Astrocyte of the hippocampus (primary cell): ENCODE measurements at places on chromosomes 4 and X.
A peak's percentile ranks its signal among the peaks of the same experiment; 100 is the strongest.

DNA sequence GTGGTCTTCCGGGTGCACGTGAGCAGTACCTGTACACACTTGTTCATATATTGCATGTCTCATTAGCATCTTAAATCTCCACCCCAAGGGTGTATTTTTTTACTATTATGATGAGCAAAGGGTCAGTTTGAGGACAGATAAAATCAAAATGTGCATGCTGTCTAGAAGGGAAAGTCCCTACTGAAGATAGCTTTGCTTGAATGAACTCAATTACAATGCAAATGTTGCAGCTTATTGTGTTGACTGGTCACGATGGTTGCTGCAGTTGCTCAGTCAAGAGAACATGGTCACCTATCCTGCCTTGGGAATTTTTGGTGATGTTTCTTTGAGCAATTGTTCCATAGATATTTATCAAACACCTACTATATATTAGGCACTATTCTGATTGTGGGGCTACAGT, 103.8 kb upstream of the MID1IP1 start:
- no peak for DNase-seq

DNA sequence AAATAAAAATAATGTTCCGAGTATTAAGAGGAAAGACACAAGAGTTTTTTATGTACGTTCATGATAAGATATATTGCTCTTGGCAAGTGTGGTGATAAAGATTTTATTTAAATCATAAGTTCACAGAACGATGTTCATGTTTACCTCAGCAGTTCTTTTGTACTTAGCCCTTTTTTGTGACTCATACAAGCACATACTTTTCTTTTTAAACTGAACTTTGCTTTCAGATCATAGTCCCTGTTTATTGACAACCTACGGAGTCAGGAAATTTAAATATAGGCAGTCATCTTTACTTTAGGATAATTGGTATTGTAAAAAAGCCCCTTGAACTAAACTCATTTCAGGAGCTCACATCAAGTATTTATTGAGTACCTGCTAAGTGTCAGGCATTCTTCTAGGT, 1.3 kb upstream of the CTSO start:
- no peak for DNase-seq

GRCh38 chr4:130600706-130601105, 1504.8 kb downstream of the C4orf33 start:
- no peak for DNase-seq

GRCh38 chrX:135009838-135010237, 12.5 kb downstream of the RTL8B start:
- no peak for DNase-seq

- DNase-seq, result peak; percentile 42
These were observed 259.2 kb downstream of the GPC3 start for GRCh38 chrX:133726211-133726630.

DNA sequence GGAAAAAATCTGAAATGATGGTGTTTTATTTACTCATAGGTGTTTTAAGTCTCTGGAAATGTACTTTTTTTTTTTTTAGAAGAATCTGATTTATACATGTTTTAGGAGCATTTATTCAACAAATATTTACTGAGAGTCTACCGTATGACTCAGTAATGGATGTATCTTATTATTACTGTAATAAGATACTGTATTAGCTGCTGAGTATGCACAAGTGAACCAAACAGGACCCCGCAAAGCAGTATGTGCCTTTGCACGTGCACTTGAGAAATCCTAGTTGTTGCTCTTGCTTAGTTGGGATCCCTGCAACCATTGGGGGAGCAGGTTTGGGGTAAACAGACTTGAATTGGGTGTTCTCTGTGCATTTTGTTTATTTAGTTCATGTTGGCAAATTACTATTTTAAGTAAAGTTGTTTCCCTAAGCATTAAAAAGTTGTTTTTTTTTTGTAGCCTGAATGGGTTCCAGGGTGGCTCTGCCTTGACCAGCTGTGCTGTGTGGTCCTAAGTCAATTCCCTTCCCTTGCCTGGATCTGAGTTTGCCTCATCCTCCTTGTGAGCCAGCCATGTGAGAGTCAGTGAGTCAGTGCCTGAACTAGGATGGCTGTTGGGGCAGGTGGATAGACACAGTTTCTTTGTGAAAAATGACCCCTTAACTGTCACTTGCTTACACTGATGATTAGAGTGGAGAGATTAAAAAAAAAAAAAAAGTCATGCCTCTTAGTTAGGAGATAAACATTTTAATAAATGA, 27.7 kb downstream of the DCUN1D4 start:
- DNase-seq, result no peak

DNA sequence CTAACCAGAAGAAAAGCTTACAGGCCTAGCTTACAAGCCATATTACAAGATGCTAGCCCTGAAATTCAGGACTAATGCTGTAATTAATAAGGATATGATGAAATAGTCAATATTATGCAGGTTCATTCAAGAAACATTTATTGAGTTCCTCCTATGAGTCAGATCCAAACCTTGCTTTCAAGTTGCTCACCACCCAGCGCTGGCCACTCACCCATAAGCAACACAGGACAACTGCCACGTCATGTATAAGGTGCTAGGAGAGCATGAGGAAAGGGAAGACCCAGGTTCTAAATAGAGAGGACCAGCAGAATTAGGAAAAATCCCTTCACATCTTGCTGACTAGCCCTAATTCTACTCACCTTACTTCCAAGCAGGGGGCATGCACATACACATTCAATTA, 23.3 kb downstream of the MAML3 start:
- peak; percentile 57 for DNase-seq

- no peak for DNase-seq
These were observed 73.3 kb downstream of the PRPS1 start for GRCh38 chrX:107701493-107702121.

DNA sequence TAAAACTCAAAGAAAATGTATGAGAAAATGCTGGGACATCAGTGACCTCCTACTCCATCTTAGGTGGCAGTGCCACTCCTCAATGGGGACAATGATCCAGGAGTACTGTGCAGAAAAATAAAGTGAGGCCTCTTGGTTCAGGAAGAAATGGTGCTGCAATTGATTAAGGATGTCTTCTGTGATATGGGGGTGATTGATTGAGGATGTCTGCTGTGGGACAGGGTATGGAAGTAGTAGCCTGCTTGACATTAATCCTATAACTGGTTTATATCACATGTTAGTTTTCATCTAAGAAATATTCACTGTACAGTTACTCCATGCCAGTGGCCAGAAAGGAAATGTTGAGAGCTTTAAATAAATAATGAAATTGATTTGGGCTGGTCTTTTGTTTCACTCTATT, 20.5 kb downstream of the OTOP1 start:
- DNase-seq, result no peak

GRCh38 chrX:11558972-11559371, 106.7 kb downstream of the ARHGAP6 start:
- no peak for DNase-seq

DNA sequence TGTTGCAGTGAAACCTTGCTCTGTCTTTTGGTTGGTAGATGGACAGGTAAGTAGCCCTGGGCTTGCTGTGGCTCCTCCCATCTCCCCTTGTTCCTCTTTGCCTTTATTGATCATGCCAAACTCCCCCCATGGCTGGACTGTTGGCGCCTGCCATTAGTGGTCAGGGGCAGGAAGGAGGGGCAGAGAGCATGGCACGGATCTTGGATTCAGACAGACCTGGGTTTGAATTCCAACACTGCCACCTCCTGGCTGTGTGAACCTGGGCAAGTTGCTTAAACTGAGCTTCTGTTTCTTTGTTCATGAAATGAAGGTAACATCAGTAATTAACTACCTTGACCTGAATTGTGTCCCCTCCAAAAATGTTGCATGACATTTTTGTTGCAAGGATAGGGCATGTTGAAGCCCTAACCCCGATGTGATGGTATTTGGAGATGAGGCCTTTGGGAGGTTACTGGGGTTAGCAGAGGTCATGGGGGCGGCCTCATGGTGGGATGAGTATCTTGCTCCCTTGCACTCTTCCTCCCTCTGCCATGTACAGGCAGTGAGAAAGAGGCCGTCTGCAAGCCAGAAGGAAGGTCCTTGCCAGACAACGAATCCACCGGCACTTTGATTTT, 6.0 kb downstream of the SLC2A9 start:
- DNase-seq, result peak; percentile 74

- no peak for DNase-seq
These were observed 150.6 kb downstream of the PRDM5 start for GRCh38 chr4:120771907-120772306.

- DNase-seq, result no peak
These were observed 32.4 kb downstream of the CASP3 start for GRCh38 chr4:184616633-184617551.

DNA sequence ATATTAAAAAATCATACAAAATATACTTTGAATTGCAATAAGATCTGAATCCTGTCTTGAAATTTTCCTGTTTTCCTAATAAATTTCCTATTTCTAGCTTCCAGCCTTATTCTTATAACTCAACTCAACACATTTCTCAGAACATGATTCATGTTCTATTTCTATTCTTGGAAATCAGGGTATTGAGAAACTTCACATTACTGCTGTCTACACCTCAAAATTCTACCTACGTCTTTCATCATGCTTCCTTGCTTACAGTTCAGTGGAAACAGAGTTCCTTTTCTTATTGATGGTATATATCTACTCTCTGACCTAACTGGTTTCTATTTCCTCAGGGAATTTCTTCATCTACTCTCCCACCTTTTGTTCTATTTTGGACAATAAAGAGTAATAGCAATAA, 2139.0 kb downstream of the ARAP2 start:
- no peak for DNase-seq

DNA sequence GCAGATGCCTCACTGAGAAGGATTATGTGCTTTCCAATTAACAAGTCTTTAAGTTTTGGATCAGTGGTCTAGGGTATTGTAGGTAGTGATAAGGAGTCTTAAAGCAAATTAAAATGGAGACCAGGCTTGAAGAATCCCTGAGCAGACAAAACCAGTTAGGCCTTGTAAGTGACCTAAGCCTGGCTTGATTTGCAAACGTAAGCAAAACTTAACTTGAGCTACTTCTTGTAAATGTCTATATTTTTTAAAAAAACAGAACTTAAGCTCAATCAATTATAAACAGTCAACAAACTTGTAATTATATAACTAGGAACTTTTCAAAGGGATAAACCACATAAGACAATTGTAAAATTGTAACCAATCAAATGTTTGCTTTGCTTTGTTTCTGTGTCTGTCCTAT, 72.7 kb upstream of the NALF2 start:
- no peak for DNase-seq

GRCh38 chrX:154534526-154535322, 11.9 kb downstream of the G6PD start:
- DNase-seq, result peak; percentile 90

DNA sequence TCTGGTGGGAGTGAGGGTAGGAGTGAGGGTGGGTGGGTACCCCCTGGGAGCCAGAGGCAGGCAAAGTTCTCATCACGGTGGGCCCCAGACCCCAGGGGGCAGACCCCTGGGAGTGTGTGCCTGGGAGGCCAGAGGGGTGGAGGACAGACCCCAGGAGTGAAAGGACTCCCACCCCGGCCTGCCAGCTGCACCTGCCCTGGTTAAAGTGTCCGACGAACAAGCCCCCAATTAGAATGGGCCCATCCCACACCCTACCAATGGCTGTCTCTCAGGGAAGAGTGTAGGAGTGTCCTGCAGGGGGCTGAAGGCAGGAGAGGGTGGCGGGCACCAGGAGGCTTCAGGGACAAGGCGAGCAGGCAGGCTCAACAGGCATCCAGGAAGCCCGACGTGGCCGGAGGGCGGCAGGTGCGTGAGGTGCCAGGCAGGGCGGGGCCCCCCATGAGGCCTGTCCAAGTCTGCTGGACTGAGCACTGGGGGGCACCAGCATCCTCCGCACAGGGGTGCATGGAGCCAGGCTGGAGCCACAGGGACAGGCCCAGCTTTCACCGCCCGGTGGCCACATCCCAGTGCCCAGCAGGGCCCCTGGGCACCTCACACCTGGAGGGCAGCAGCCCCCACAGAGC, 8.7 kb downstream of the PDE6B start:
- DNase-seq, result no peak

DNA sequence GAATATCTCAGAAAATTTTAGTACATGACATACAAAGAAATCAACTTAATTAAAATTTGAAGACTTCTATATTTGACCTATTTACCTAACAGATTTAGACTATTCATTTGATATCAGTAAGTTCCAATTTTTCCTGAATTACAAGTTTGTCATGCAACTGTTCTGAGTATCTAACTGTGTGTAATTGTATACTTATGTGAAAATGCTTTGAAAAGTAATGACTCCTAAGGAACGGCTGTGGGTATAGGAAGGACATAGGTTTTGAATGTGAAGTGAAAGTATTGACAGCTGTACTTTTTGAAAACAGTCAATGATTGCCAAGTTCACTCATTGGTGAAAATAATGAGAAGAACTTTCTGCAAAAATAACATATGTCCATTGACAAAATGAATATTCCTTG, 2.9 kb downstream of the GRIA2 start:
- no peak for DNase-seq

- DNase-seq, result peak; percentile 10
These were observed 39.2 kb downstream of the RAB40AL start for GRCh38 chrX:102976286-102976685.

GRCh38 chrX:53000447-53001135, 42.3 kb upstream of the FAM156A start:
- DNase-seq, result no peak

DNA sequence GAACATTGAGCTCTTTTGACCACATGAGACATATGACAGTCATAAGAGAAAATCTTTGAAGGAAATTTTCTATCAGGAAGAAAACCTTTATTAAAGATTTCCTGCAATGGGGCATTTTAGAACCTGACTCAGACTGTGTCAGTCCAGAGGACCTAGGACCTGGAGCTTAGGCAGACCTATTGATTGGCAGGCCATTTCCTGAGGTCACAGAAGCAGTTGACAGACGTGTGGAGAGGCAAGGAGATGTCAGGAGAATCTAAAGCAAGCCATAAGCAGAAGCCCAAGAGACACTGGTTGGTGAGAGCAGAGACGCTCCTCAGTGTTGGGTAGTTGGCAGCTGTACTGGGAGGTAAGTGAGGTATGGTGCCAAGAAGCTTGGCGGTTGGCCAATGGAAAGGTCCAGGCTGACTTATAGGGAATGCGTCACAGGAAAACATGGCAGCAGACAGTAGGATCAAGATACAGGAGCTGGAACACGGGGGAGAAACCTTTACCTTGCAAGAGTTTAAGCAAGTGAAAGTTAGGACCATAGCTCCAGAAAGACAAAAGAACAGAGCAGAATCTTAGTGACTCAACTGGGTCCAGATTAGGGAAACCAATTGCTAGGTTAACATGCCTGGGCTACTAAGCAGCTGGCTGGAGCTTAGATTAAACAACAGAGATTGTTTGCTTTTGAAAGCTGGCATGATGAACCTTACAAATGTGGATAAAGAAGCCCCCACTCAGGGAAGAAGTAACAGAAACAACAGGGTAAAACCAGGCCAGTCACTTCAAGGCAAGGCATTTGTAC, 18.6 kb downstream of the PALLD start:
- DNase-seq, result no peak

DNA sequence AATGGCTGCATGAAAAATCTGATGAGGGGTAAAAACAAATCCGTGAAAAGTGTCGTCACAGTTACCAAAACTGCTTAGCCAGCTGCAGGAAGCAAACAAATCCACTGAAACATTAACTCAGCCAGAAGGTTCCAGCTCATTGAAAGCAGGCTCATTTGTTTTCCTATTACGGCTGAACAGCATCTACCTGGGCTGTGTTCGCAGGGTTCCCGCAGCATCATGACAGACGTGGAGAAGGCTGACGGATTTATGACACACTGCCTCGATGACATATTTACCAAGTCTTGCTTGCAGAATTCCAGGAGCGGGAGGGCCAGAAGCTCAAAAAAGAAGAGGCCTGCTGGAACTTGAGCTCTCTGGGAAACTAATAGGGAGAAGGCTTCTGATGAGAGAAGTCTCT, 781.1 kb downstream of the RAB28 start:
- no peak for DNase-seq
